ENCODE measurements at places on chromosomes 7 and 10.

DNA sequence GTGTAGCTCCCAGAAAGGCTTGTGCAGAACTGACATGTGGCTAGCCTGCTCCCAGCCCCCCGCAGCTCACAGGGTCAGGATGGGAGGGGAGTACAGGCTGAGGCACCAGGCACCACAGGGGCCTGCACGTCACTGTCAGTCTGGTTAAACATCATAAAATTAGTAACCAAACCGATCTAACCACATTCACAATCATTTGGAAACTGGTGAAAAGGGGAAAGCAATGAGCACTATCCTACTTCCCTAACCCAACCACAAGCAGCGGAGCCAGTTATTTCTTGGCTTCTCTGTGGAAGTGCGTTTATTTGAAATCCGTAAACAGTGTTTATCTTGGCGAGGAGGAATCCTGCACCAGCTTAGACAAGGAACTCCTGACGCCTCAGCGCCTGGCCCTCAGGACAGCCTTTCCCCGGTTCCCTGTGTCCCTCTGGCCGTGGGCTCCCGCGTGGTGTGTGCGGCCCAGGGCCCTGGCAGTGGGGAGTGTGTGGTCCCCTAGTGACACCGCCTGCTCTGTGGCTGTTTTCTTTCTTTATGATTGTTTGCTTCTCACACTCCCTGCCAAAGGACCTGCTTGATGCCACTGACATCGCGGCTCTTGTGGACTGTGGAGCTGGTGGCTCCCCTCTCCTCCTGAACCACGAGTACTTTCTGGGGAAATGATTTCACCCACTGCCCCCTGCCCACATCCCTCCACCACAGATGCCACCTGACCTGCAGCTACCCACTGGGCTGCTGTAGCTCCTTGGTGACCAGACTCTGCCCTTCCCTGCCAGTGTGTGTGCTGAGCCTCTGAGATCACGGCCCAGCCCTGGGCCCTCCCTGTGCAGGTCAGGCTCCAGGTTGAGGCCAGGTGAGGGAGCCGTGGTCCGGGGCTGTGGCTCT lies 38.0 kb downstream of the INPP5A start:
- peak overlapping the region; percentile 77 for H3K27ac ChIP-seq
- H3K4me1 ChIP-seq: peaks cover 29% of the 10 kb centered on the region

DNA sequence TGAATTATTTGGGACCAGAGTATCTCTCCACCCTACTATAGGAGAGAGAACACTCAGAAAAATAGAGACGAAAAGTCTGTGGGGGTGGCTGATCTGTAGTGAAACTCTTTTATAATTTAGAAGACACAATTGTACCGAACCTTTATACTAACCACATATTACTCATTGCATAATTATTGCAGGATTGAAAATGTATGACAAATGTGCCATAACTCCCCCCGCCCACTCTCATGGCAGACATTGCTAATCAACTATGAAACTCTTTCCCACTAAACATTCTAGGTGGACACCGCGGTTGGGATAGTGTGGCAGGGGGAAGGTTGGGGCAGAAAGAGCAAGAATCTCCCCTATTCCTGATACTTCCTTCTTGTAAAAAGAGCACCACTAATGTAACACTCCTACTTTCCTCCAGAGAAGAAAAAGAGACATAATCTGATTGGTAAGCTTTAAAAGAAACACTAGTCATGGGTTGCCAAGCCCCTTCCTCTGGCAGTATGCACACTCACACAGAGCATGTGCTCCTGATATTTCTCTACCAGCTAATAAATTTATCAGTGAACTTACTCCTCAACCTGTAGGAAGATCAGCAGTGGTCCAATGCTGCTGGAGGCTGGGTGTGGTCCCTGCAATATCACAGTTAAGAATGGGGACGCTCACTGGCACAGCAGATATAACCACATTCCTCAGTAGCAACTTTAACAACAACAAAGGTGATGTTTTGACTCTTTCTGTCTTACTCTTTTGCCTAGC lies 18.7 kb upstream of the ARID5B start:
- H3K4me3 ChIP-seq: no peak overlapping the region
- no peak for DNase-seq
- no peak overlapping the region for H3K27ac ChIP-seq
- no peaks in the 10 kb centered on the region for H3K36me3 ChIP-seq
- no peaks in the 10 kb centered on the region for H3K27me3 ChIP-seq

- DNase-seq: peak; percentile 7
- H3K4me3 ChIP-seq: peak overlapping the region; percentile 58
- H3K27ac ChIP-seq: no peak overlapping the region
- no peaks in the 10 kb centered on the region for H3K4me1 ChIP-seq
- no peaks in the 10 kb centered on the region for H3K27me3 ChIP-seq
These were observed 895 bp upstream of the ZNF804B start for GRCh38 chr7:88758381-88759229.

DNA sequence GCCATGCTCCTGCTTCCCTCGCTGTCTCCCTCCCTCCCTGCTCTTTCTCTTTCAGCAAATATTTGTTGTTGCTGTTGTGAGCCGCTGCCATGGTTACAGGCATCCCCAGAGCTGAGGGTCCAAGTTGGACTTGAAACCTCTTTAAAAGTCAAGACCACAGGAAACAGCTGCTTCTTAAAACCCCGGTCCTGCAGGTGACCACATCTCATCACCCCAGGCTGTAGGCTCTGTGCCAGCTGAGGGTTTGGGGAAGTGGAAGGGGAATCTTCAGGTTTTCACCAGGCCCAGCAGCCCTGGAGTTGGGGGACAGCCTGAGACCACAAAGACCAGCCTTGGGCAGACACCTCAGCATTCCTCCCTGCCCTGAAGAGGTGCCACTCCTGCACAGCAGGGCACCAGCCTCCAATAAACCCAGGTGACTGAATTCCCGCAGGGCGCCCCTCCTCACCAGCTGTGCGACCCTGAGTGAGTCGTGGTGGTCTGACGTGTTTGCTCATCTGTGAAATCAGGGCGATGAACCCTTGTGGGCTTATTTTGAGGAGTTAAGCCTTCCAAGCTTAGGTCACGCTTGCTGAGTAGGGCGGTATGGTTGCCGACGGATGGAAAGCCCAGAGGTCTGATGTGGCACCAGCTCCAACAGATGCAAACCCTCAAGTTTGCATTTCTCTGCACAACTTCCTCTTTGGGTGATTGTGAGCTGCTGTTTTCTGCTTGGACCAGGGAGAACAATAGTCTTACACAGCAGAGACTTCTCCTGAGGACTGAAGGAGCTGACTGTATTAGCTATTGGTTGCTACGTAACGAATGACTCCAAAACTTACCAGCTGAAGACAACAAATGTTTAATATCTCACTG lies 24.8 kb downstream of the NPTX2 start:
- H3K4me3 ChIP-seq: no peak overlapping the region
- H3K27ac ChIP-seq: no peak overlapping the region
- H3K4me1 ChIP-seq: no peaks in the 10 kb centered on the region
- no peaks in the 10 kb centered on the region for H3K36me3 ChIP-seq
- H3K27me3 ChIP-seq: peaks cover 25% of the 10 kb centered on the region
- no peak for DNase-seq

GRCh38 chr10:61612009-61612408 lies 50.7 kb upstream of the CABCOCO1 start:
- no peaks in the 10 kb centered on the region for H3K27me3 ChIP-seq
- H3K27ac ChIP-seq: no peak overlapping the region
- no peaks in the 10 kb centered on the region for H3K36me3 ChIP-seq
- no peak for DNase-seq
- no peaks in the 10 kb centered on the region for H3K4me1 ChIP-seq
- no peak overlapping the region for H3K4me3 ChIP-seq

DNA sequence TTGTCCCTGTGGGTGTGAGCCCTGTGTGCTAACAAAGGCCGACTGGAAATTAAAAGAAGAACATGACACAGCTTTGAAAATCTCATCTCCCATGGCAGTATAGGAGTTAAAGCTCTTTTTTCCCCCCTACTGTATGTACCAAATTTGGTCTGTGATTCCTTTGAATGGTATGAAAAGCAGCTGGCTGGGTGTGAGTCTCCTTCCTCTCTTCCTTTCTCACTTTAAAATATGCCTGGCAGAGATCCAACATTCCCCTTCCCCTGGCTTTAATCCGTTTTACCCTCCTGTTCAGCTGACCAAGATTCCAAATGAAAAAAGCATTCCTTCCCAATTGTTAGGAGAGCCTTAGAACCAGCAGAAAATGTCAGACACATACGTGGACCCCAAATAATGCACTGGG lies 225.0 kb upstream of the CELF2 start:
- peak; percentile 12 for DNase-seq
- no peaks in the 10 kb centered on the region for H3K27me3 ChIP-seq
- peak overlapping the region; percentile 77 for H3K27ac ChIP-seq
- no peak overlapping the region for H3K4me3 ChIP-seq
